T-cell (primary cell): ENCODE measurements at places on chromosomes 3 and 15. TPM values are rescaled to one million over a fixed set of nuclear protein-coding genes. Genes with fewer than 3 reads are reported as not detected.

MAP6D1 gene
- total RNA-seq: 2.1 TPM

DAZL gene
- not detected for total RNA-seq

FBN1 gene
- total RNA-seq: 0.82 TPM

AVEN gene
- total RNA-seq: 7.9 TPM

KBTBD12 gene
- not detected for total RNA-seq

SLCO2A1 gene
- total RNA-seq: not detected

MITF gene
- total RNA-seq: 0.09 TPM

DNA sequence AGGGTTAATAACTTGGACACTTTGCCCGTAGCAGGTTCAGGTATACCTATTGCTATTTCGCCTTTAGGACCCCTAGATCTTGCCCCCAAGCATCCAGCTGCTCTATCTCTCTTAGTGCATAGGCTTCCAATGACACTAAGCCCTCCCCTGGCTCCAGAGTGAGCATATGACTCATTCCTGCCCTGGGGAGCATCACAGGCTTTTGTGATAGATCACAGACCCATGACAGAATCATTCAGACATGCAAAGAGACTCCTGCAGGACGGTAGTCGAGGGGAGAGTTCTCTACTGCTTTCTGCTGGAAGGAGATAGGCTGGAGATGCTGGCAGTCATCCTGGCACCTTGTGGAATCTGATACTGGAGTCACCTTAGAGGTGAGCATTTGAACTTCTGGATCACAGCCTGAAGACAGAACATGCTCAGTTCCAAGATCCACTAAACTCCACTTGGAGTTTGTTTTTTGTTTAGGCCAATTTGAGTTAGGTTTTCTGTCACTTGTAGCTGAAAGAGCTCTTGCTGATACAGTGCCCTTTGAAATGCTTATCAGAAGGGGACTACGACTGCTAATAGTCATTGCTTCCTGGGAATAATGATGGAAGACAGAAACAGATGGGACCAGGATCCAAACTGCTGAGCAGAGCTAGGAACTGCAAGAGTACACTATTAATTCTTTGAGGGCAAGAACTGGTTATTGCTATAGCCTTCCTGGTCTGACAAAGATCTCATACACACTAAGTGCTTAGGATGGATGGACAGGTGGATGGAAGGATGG, 11.0 kb downstream of the LYSMD2 start:
- no peak overlapping the region for H3K27ac ChIP-seq
- H3K36me3 ChIP-seq: peaks cover 22% of the 10 kb centered on the region
- DNase-seq: no peak
- H3K4me3 ChIP-seq: no peak overlapping the region
- no peaks in the 10 kb centered on the region for H3K27me3 ChIP-seq
- H3K4me1 ChIP-seq: peaks cover 39% of the 10 kb centered on the region

DNA sequence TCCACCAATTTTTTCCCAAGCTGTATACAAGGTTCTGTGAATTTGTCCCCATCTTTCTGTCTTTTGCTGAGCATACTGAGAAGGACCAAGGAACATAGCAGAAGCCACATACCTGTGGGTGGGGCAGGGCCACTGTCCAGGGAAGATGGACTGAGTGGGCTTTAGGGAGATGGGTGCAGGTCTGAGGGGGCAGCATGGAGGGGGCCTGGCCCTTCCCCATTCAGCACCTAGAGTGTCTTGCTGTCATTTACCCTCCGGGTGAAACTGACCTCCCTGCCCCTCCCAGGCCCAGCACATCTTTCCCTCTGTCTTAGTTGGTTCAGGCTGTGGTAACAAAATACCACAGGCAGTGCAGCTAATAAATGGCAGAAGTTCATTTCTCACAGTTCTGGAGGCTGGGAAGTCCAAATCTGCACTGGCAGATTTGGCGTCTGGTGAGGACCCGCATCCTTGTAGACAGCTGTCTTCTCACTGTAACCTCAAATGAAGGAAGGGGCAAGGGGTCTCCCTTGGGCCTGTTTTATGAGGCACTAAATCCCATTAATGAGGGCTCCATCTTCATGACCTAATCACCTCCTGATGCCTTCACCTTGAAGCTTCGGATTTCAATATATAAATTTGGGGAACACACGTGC, 180.0 kb upstream of the SMAD3 start:
- no peaks in the 10 kb centered on the region for H3K36me3 ChIP-seq
- no peak for DNase-seq
- H3K27me3 ChIP-seq: peaks cover 16% of the 10 kb centered on the region
- H3K4me1 ChIP-seq: no peaks in the 10 kb centered on the region
- no peak overlapping the region for H3K4me3 ChIP-seq

- H3K4me3 ChIP-seq: peak overlapping the region; percentile 95
- peak overlapping the region; percentile 99 for H3K27ac ChIP-seq
- no peak for DNase-seq
- peaks cover 12% of the 10 kb centered on the region for H3K4me1 ChIP-seq
- no peaks in the 10 kb centered on the region for H3K36me3 ChIP-seq
- no peaks in the 10 kb centered on the region for H3K27me3 ChIP-seq
Observed at GRCh38 chr15:58931987-58932588, 1.4 kb downstream of the SLTM start.

DNA sequence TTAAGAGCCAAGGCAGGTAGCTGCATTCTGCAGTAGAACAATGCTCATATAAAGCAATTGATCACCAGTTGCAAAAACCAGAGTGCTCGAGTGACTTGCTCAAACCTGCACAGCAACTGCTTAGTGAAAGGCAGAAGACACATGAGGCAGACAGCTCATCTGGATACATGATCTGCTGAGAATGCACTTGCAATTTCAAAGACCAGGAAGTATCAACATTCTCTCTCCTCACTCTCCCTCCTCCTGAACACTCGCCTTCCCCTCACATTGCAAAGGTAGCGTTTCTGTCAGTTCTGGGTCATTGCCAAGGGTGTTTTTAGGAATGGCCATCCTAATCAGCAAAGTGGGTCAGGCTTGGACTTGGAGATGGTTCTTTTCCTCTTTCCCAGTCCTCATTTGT, 61.0 kb downstream of the BFSP2 start:
- H3K27me3 ChIP-seq: no peaks in the 10 kb centered on the region
- peaks cover 14% of the 10 kb centered on the region for H3K4me1 ChIP-seq
- no peak overlapping the region for H3K27ac ChIP-seq
- no peaks in the 10 kb centered on the region for H3K36me3 ChIP-seq
- no peak for DNase-seq

DNA sequence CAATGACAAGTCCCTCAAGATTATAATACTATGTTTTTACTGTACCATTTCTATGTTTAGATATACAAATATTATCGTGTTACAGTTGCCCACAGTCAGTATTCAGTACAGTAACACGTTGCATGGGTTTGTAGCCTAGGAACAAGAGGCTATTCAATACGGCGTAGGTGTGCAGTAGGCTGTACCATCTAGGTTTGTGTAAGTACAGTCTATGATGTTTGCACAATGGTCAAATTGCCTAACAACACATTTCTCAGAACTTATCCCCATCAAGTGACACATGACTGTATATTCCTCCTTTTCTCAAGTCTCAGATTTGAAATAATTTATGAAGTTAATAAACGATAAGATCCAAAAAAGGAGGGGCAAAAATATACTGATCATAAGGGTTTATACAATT, 21.7 kb downstream of the ZDHHC3 start:
- no peak for DNase-seq
- H3K36me3 ChIP-seq: peaks cover 25% of the 10 kb centered on the region

DNA sequence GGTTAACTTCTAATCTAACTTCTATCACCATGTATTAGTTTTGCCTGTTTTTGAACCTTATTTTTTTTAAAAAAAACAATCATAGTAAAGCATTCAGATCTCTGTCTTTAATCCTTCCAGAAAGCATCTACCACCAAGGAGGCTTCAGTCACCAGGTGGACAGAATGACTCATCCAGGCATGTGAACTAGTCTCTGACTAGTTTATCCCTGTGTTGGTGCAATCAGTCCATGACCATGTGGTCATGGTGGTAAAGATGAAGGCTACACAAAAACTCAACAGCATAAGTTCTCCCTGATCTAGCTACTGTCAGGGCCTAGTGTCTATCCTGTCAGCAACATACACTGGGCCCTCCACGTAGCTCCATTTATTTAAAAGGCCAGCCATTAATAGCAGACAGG, 750.6 kb downstream of the AGBL1 start:
- H3K4me1 ChIP-seq: no peaks in the 10 kb centered on the region
- no peaks in the 10 kb centered on the region for H3K36me3 ChIP-seq
- no peak for DNase-seq
- no peak overlapping the region for H3K4me3 ChIP-seq
- no peak overlapping the region for H3K27ac ChIP-seq

DNA sequence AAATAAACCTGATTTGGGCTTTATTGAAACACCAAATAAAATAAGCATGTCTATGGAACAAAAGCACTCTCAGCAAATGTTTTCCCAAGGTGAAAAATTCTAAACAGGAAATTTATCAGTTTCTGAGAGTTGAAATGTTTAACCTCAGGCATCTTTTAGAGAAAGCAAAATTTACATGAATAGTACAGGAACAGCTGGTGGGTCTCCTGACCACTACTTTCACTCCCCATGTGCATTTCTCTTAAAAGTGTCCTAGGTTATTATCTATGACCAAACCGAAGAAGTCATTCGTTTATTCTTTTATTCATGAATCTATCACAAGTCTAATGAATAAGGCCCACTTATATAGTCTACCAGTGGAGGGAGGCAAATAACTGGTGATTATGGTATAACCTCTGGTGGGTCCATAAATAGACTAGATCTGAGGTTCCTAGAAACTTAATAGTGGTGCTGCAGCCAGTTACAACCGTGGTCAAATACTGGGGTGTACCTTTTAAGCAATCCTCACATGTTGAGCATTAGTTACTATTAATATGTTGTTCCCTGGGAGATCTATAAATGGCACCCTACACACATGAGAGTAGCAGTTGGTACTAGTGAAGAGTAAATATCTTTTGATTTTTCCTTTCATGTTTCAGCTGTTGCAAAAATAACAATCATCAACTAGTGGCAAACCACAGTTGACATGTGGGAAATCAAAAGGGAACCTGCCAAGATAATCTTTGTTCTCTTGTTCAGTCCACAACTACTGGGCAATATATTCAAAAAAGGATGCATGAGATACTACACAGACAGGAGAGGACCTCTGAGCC, 169.3 kb upstream of the STAC start:
- no peaks in the 10 kb centered on the region for H3K27me3 ChIP-seq
- DNase-seq: no peak
- no peak overlapping the region for H3K4me3 ChIP-seq
- no peak overlapping the region for H3K27ac ChIP-seq
- H3K36me3 ChIP-seq: no peaks in the 10 kb centered on the region
- H3K4me1 ChIP-seq: no peaks in the 10 kb centered on the region

DNA sequence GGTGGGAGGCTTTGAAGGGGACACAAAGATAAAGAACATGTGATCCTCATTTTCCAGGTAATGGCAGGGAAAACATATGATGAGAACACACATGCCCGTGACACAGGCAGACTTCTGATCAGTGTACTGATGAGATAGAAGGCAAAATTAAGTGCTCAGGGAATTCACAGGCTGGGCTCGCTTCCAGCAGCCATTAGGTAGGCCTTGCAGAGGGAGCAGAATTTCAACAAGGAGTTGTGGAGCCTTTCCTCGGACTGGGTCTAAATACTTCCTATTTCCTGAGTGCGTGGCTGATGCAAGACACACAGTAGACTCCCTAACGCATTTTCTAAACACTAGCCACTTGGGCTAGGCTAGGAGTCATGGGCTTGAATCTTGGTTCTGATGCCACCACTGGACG, 74.0 kb upstream of the ETV5 start:
- H3K27me3 ChIP-seq: peaks cover 4% of the 10 kb centered on the region
- no peak overlapping the region for H3K4me3 ChIP-seq
- H3K4me1 ChIP-seq: peaks cover 20% of the 10 kb centered on the region
- no peak for DNase-seq

GRCh38 chr3:123757281-123757940, 126.7 kb downstream of the MYLK start:
- no peak overlapping the region for H3K4me3 ChIP-seq
- no peaks in the 10 kb centered on the region for H3K36me3 ChIP-seq
- H3K27ac ChIP-seq: no peak overlapping the region
- no peak for DNase-seq

GRCh38 chr3:142947799-142948575, 15.5 kb downstream of the PAQR9 start:
- DNase-seq: no peak
- H3K36me3 ChIP-seq: no peaks in the 10 kb centered on the region
- H3K4me1 ChIP-seq: no peaks in the 10 kb centered on the region
- peaks cover 3% of the 10 kb centered on the region for H3K27me3 ChIP-seq

DNA sequence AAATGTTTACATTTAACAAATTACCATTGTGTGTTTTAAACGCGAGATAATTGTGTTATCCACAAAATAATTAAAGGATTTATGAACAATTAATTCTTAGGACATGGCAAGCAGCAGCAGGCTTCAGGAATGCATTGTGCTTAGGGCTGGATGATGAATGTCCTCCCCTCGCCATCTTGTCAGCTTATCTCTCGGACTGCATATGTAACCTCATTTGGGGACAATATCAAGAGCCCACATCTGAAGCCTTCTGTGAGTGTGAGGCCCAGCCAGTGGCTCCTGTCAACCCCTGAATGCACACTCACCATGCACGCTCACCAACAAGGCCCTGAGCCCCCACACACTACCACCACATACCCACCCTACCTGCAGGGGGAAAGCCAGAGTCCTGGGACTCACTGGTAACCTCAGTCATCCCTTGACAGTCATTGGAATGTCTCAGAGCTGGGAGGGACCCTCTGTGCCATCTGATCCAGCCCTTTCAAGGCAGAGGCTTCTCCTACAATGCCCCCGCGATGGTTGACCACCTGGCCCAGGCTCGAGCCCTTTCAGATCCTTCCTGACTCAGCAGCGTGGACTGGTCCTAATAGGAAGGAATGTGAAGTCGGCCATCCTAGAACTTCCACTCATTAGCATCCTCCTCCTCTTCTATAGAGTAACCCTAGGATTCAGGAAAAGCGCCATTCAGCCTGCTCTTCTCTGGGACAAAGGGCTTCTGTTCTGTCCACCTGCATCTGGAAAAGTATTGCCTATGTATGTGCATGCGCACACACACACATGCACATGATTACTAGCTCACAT, 38.2 kb downstream of the MRPL46 start:
- H3K4me3 ChIP-seq: no peak overlapping the region
- no peak overlapping the region for H3K27ac ChIP-seq
- no peaks in the 10 kb centered on the region for H3K36me3 ChIP-seq
- DNase-seq: no peak

DNA sequence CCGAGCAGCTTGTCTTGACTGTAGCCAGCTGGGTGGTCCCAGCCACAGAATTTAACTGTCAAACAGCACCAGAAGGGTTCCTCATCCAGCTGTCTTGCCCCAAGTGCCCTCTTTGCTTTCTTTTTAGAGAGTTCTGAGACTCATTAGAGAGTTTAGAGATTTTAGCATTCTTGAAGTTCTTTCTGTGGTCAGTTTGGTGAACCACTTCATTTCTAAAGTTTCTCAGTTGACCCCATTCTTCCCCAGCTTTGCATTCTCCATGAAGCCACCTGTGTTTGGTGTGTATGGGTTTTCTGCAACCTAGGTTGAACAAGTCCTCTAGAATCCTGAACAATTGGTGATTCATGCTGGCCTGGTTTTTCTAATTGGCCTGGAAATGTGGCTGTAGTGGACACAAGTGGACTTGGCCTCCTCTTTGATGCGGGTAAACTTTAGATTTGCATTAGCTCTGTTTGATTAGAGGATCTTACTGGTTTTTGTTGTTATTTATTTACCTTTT, 33.7 kb downstream of the FLNB start:
- H3K27ac ChIP-seq: no peak overlapping the region
- DNase-seq: no peak
- H3K36me3 ChIP-seq: no peaks in the 10 kb centered on the region
